ENCODE measurements at places on chromosomes 7 and 10.

DNA sequence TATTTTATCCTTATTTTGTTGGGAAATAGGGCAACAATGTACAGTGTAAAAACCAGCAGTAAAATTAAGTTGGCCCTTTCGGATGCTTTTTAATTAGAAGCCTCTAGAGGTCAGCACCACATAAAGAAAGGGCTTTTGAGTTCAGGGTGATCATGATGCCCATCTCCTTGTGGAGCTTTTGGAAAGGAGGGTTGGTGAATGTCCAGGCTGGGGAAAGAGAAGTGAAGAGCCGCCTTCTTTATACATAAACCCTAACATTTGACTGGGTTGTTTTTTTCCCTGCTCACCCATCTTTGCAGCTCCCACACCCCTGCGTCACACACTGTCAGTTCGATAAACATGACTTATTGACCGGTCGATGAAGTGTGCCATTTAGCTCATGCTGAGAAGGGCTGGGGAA is 29.8 kb downstream of the MTURN start:
- DNase-seq: no peak

GRCh38 chr10:110793886-110794285 is 77.8 kb upstream of the PDCD4 start:
- DNase-seq: no peak

- DNase-seq: no peak
Observed at GRCh38 chr7:30396389-30396788, 82.2 kb downstream of the NOD1 start.

GRCh38 chr7:131045526-131045925 is 282.1 kb upstream of the MKLN1 start:
- DNase-seq: no peak

GRCh38 chr10:105691811-105692210 is 1050.7 kb downstream of the SORCS3 start:
- DNase-seq: no peak

GRCh38 chr10:14056610-14057332 is 274.0 kb downstream of the FRMD4A start:
- DNase-seq: peak; percentile 80

- no peak for DNase-seq
Observed at GRCh38 chr10:120960725-120961124, 109.6 kb downstream of the WDR11 start.

GRCh38 chr7:20828947-20829346 is 42.3 kb upstream of the SP8 start:
- DNase-seq: no peak

DNA sequence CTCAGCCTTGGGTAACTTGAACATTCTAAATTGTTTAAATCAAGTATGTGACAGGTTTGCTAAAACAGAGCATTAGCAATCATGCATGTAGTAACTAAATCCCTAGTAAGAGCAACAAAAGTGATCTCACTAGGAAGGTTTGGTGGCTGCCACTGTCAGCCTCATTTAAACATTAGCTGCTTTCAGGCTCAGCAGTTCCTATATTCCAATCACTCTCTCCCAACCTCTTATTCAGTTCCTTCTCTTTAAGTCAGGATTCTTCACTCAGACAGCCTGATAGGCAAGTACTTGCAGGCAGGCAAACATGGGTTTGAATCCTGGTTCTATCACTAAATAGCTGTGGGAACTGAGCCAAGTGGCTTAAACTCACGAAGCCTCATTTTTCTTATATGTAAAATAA is 3.6 kb downstream of the CREB3L2 start:
- DNase-seq: no peak

DNA sequence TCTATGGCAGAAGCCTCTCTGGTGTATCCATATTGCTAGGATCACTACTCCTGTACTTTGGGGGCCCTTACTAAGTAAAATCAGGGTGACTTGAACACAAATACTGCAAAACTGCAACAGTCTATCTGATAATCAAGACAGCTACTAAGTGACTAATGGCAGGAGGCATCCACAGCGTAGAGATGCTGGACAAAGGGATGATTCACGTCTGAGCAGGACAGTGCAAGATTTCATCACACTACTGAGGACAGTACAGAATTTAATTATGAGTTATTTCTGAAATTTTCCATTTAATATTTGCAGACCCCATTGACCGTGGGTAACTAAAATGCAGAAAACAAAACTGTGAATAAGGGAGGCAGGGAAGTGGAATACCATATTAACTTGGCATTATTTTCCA is 10.4 kb downstream of the CUL2 start:
- DNase-seq: peak; percentile 56

GRCh38 chr7:27080844-27081436 is 14.9 kb downstream of the HOXA1 start:
- DNase-seq: no peak

GRCh38 chr7:28533267-28533666 is 120.9 kb downstream of the CREB5 start:
- no peak for DNase-seq

DNA sequence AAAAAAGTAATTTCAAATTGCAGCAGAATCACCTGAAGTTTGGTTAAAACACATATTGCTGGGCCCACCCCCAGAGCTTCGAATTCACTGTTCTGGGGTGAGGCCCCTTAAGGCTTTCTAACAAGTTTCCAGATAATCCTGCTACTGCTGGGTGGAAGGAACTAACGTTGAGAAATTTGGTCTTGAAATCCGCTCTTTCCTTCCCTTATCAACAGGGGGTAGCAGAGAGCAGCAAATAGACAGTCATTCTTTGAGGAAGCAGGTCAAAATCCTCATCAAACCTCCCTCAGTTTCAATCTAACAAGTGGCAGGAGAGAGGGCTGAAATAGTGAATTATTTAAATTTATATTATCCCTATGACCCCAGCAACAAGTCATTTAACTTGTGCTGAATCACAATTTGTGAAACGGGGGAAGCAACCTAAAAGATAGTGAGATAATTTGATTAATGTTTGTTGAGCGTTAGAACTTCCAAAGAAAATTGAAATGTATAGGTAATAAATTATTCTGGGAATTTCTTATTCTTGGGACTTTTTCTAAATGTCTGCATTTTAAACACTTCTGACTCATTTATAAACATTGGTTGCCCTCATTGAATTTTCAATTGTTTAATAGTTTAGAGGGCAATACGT is 21.7 kb upstream of the MALSU1 start:
- DNase-seq: peak; percentile 37

DNA sequence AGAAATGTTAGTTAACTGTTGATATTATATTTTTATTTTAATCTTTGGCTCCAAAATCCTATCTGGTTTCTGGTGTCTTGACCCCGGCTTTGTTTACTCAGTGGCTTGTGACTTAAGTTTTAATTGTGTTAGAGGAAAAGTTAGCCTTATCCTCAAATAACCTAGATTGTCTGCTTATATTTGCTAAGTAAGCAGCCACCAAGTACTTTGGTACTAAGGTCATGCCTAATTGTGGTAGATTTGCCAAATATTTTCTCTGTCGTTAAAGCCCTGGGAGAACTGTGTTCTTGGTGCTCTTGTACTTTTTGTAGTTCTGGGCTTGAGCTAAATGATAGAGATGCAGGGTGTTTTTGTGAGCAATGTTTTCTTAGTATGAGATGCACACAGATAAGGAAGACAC is 34.8 kb downstream of the GPR158 start:
- no peak for DNase-seq

DNA sequence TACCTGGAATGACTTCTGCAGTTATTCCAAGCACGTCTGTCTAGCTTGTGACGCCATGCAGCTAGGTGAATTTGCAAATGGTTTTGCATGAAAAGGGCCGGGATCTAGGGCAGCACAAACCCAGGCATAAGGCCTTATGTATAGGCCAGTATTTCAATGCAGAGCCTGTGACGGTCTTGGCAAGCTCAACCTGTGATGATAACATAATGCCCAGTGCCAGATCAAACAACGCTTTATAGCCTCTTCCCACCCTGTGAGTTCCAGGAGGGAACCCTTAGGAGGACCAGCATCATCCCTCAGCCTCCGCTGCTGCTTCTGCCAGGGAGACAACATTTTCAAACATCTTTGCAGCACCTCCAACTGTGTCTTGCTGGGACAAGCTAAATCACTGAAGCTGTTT is 390.7 kb downstream of the INHBA start:
- DNase-seq: no peak
